ENCODE measurements at places on chromosomes 16 and 17.

DNA sequence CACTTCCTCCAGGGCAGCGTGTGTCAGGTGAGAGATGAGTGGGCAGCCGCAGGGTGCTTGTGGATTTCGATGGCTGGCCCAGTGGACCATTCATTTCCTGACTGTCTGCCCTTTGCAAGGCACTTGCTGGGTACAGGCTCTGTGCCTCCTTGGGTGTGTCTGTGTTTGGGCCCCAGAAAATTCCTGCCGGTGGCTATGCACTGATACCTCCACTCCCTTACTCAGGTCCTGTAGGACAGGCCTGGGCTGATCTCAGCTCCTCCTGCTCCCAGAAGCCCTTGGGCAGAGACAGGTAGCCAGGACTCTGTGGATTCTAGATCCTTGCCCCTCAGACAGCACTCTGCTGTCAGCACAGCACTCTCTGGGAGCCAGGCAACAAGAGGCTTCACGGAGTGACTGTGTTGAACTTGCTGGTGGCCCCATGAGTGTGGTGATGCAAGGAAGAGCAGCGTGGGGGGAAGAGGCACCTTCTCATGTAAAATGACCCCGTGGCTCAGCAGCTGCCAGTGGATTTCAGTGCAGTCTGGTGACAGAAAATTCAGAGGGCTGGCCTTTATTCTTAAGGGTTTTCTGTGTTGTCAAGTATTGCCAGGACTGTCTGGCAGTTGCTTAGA lies 29.0 kb downstream of the PGS1 start:
- no peak for DNase-seq

DNA sequence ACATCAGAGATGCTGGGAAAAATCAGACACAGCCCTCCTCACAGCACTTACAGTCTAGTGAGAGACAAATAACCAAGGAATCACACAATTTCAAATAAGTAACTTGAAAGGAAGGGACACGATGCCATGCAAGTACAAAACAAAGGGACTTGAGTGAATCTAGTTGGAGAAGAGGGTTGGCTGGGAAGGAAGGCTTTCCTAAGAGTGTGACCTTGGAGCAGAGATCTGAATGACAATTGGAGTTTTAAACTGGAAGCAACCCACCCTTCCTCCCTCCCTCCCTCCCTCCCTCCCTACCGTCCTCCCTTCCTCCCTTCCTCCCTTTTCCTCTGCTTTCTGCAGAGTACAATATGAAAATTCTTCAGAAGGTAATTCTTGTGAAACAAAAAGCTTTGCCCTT lies 31.1 kb downstream of the ADAMTS18 start:
- DNase-seq = no peak

GRCh38 chr16:51355195-51355594 lies 204.1 kb upstream of the SALL1 start:
- DNase-seq = no peak

DNA sequence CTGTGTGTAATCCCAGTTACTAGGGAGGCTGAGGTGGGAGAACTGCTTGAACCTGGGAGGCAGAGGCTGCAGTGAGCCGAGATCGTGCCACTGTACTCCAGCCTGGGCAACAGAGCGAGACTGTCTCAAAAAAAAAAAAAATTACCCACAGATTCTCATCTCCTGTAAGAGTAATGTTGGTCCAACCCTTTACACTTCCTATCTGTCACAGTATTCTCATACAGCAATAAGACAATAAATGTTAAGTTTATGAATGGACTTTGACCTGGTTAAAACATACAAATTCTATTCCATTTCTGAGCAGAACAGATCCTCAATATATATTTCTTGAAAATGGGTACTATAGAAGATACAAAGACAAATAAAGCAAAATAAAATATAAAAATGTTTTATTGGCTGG lies 30.4 kb upstream of the TAOK1 start:
- no peak for DNase-seq

DNA sequence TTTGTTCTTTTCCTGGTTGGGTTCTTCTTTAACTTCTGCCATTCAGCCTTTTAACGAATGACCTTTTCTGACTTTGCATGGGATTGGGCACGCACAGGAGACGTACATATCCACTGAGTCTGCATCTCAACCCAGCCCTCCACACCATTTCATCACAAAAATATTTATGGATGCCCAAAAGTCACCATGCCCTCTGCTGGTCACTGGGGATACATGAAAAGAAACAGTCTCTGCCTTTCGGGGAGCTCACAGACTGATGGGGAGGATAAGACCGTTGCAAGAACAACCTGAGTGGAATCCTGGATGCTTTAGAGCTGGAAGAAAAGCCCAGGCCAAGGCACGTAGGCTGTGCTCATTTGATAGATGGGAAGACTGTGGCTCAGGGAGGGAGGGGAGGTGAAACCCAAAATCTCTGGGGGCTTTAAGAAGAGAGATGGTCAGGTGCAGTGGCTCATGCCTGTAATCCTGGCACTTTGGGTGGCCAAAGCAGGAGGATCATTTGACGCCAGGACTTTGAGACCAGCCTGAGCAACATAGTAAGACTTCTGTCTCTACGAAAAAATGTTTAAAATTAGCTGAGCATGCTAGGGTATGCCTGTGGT lies 7.9 kb upstream of the MT2A start:
- DNase-seq = no peak

DNA sequence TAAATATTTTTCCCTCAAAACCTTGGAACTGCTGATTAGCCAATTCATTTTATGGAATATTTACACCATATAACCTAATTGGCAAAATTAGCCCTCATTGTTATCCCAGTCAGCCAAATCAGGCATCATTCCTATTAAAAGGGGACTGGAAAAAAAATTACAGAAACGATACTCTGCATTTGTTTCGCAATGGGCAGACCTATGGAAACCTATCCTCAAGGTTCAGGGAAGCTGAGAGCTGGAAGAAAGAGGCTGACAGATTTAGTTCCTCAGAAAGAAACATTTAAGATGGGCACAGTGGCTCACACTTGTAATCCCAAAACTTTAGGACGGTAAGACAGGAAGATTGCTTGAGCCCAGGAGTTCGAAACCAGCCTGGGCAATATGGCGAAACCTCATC lies 85.6 kb upstream of the RPH3AL start:
- no peak for DNase-seq

DNA sequence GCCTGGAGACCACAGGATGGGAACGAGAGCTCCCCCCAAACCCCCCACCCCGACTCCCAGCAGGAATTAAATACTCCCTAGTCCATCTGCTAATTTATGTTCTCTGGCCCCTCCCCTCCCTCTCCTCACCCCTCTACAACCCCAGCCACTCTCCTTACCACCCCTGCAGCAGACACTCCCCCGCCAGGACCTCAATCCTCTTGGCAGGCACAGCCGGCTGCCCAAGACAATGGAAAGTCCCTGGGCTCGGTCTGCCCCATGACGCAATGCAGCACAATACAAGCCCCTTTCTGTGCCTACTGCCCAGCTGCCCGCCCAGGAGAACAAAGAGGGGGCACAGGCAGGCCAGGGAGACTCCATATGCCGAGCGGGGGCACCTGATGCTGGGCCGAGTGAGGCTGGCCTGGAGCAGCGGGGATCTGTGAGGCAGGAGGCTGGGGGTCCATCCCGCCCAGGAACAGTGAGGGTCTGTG lies 30.3 kb upstream of the CDC42EP4 start:
- no peak for DNase-seq

DNA sequence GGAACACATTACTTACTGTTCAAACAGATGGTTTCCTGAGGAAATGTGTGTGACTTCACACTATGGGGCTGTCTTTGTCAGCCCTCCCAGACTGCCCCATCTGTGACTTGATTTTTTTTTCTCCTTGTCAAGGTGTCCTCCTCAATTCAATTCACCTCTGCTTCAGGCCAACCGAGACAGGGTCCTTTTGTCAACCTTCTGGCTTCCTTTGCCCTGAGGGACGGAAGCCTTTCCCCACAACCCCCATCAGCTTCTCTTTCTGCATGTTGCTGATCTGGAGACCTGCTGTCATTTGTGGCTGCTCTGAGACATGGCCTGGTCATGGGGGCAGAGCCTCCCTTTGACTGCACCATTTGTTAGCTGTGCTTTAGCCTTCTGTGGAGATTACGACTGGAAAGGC lies 21.3 kb upstream of the RGS9 start:
- DNase-seq = no peak

DNA sequence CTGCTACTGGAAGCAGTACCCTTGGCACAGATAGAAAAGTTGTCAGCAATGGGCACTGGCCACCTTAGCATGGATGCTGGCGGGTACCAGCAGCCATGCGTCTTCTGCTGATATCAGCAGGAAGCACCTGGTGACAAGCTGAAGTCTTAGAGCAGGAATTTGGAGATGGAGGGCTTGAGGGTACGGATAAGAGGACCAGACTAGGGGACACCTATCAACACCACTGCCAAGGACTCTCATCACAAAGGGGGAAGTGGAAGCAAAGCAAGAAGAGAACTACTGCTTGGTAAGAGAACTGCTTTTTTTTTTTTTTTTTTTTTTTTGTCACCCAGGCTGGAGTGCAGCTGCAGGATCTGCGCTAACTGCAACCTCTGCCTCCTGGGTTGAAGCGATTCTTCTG lies 35.4 kb upstream of the LYRM9 start:
- no peak for DNase-seq

DNA sequence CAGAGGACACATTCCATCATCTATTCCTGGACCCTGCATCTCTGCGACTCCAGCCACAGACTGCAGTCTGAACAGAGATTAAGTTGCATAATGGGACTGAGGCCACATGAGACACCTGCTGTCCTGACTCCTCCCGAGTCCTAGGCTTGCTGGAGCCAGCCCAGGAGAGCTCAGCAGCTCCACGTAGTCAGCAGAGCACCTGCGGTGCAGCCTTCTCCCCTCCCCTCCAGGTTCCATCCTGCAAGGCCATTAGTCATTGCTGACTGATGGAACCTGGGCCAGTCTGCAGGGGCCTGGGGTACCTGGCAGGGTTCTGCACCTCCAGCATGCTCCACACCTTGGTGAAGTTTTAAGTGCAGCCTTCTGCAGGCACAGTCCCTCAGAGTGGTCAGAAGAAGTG lies 76.7 kb downstream of the PLD6 start:
- no peak for DNase-seq

Data from activated effector memory CD4-positive, alpha-beta T cell treated with Interleukin-2 at 50 U/mL for 16 hours (primary cell).